ENCODE measurements at places on chromosomes 1 and 21.

DNA sequence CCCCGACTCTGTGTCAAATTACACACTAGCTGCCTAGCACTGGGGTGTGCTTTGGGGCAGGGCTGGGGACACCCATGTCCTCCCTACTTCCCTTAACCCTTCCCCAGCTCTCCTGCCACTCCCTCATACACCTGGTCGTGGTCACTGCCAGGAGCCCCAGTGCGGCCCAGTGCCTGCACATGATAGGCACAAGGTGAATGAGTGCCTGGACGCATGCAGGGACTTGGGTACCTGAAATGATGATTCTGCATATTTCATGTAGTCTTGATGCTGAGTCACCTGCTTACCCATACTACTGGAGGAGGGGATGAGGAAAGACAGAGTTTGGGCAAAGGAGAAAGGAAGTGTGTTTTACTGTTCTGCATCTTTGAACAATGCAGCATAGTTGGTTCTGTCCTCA lies 1.5 kb upstream of the VANGL2 start:
- DNase-seq: no peak

DNA sequence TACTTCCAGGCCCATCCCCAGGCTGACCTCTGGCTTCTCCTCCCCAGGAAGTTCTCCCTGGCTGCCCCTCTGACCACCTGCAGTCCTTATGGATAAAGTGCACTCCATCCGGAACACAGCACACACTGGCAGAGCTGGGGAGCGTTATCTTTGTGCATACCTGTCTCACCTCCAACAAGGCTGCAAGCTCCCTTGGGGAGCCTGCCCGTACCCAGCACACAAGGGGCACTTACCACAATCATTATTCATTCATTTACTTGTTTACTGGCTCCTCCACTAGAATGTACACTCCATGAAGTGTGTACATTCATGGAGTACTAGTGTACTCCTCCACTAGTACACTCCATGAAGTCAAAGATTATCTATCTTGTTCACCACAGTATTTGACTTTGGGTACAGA lies 30.3 kb downstream of the GLIS1 start:
- DNase-seq: no peak

- DNase-seq: no peak
Measured at GRCh38 chr1:162942916-162943559, 82.1 kb upstream of the CCDC190 start.

GRCh38 chr1:7743346-7743745 lies 27.8 kb upstream of the VAMP3 start:
- no peak for DNase-seq

DNA sequence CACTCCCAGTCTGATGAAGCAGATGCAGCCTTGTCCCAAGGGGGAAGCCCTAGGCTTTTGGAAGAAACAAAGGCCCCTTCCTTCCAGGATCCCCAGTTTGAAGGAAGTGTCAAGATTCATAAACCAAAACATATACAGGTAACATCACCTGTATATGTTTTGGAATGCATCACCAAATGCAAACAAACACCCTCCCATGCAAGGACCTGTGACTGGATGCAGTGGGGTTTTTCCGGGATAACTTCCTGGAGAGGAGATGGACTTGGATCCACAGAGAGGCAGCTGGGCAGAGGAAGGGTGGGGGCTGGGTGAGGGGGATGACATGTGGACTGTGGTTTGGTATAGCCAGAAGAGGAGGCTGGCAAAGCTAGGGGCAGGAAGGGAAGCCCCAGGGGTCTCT lies 1.5 kb upstream of the PLA2G2F start:
- no peak for DNase-seq

DNA sequence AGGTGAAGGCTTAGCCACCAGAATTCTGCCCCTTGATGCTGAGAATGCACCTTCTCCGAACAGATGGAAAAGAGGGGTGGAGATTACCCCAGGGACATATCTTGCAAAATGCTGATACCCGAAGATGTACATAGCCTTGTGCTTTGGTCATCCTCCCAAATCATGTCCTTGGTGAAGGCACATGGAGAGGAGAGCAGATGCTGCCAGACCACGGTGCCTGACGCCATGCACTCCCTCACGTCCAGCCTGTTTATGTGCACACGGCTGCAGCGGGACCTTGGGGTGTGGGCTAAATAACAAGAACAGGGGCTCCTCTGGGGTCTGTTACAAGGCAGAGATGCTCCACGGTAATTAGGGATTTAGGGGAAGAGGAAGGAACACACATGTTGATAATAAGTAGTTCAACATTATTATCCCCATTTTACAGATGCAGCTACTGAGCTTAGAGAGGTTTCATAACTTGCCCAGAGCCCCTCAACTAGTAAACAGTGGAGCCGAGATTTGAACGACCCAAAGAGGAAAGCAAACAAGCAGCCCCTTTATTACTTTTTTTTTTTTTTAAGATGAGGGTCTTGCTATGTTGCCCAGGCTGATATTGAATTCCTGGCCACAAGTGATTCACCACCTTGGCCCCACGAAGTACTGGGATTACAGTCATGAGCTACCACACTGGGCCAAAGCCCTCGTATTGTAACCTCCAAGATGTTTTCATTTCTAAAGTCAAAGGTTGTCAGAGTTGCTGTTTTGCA lies 12.9 kb downstream of the EPHX1 start:
- DNase-seq: no peak

DNA sequence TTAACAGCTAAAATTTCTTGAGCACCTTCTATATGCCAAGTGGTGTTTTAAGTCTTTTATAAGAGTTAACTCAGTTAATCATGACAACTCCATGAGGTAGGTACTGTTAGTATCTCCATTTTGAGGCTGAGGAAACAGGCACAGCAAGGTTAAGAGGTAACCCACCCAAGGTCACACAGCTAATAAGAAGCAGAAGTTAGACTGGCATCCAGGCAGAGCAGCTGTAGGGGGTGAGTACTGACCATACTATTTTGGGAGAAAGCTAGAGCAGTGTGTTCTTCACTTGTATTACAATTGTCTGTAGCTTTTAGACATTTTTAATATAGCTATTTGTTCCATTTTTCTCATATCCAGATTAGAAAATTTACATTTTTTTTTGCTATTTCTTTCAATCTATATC lies 4.8 kb downstream of the ATP6V1G3 start:
- no peak for DNase-seq

- no peak for DNase-seq
Measured at GRCh38 chr1:35857830-35858229, 25.2 kb upstream of the AGO1 start.

DNA sequence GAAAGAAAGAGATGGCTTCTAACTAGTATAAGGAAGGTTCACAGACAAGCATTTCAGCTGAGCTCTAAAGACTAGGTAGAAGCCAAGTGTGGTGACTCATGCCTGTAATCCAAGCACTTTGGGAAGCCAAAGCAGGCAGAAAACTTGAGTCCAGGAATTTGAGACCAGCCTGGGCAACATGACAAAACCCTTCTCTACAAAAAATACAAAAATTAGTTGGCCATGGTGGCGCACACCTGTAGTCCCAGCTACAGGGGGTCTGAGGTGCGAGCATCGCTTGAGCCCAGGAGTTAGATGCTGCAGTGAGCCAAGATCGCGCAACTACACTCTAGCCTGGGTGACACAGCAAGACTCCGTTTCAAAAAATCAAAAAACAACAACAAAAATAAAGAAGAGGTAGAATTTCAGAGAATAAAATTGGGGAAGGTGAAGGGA lies 27.8 kb downstream of the FBXO42 start:
- no peak for DNase-seq

DNA sequence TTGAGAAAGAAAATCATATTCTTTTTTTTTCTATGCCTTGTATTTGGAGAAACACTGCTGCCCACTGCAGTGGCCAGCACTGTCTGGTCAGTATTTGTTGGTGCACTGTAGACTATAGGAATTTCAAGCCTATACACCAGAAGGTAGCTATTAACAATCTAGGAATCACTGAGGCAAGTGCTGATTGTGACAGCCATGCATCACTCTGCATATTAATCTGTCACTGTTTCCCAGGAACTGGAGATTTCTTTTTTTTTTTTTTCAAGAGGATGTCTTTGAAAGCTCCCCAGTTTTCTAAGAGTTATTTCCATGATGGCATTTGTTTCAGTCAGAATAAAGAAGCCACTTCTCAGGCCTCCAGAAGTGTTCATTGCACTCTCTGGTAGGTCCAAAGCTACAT lies 737.8 kb upstream of the PTBP2 start:
- DNase-seq: no peak

DNA sequence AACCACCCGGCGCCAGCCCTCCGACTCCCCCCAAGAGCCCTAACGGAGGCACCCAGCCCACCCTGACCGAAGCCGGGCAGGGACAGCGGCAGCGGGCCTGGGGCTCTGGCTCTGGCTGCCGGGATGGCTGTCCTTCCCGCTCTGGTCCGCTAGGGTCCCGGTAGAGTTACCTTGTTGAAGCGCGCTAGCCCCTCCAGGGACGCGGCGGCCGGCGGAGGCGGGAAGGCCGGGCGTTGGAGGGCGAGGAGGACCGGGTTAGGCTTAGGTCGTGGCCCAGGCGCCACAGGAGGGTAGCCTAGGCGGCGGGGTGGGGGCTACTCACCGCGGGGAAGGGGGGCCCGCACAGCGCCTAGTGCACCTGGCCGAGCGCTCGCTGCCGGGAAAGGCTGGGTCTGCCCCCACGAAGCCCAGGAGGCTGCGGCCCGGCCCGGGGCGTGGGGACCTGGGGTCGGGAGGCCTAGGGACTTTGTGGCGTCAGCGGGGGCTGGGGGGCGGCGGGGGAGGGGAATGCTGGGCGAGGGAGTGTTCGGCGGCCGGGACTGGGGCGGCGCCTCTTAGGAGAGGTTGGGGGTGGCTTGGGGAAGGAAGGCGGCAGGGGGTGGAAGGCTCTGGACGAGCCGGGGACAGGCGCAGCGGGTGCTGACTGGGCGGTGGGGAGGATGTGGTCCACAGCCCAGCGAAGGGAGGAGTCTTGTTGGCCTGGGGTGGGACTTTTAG lies at the start of gene TRIM17:
Gene TRIM17 (minus strand): TSS at position 645 of the 717 bp plus-strand sequence. CDS start 1,789 bp downstream, outside the sequence.
- peak; percentile 30 for DNase-seq

DNA sequence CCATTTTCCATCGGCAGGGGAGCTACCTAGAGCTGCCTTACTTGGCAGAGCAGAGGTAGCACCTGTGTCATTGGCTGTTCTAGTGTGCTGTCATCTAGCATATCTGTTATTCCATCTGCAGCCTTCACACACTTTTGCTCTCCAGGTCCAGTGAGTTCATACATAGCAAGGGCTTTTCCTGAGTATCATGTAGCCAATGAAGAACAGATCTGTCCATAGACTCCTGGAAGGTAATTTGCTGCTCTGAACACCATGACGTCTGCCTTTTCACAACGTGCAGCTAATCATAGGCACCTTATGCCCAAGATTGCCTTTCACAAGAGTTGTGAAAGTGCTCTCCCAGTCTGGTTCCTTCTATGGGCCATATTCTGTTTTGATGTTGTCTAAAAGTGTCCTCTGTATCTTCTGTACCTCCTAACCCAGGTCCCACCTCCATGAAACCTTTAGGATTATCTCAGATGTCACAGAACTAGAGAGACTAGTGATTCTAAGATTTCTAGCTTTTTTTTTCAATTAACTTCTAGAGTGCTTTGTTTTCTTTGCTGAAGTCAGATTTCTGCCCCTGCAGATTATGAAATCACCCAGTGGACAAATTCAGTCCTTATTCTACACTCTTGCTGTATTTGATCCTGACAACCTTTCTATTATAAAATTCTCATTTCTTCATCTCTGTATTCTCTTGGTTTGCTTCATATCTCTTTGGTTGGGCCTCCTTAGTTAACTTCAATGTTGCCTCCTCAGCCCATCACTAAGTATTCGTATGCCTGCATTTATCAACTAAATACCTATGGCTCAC lies 134.8 kb downstream of the PBX1 start:
- DNase-seq: no peak

DNA sequence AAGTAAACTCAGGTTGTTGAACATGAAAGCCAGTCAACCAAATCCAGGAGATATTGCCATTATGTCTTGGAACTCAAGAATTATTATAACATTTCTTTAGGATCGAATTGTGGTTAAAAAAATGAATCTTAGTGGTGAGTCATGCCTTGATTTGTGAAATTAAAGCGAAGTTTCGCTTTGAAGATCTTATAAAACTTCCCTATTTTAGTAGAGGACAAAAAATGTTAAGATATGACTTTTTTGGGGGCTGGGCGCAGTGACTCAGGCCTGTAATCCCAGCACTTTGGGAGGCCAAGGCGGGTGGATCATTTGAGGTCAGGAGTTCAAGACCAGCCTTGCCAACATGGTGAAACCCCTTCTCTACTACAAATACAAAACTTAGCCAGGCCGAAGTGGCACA lies 39.5 kb upstream of the PTBP2 start:
- DNase-seq: no peak

DNA sequence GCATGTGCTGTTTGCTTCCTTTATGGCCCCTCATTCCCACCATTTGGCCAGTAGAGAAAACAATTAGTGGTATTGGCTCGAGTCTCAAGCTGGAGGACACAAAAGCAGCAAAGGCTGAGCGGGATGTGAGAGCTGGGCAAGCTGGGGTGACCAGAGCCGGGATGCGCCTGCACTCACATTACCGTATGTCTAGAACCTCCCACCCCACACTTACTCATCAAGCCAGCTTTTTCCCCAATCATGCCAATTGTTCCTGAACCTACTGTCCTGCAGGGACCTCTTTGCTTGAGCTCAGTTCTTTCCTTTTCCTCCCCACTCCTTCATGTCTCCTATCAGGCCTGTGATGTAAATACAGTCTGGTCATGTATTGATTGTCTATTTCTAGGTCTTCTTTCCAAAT lies 45.9 kb downstream of the KIRREL1 start:
- DNase-seq: no peak

DNA sequence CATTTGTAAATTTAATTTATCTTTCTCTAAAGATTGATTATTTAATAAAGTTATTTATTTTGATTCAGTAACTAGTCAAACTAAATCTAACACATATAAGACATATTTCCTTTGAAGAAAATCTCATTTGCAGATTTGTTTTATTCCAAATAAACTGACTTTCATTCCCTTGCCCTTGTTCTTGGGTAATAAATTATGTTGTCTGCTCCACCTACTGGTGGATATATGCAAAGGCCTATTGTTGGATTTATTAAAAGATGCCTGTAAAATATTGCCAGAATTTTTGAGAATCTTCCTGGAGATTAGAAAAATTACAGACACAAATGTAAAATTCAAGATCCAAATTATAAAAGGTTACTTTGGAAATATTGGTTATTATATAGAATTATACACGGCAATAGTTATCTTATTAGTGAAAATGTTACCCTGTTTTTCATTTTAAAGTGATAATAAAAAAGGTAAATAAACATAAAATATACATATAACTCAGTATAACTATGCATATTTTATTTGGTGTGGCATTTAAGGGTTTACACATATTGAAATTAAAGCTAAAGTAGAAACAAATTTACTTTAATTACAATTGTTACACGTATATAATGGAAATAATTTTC lies 116.1 kb downstream of the SPATA17 start:
- no peak for DNase-seq

DNA sequence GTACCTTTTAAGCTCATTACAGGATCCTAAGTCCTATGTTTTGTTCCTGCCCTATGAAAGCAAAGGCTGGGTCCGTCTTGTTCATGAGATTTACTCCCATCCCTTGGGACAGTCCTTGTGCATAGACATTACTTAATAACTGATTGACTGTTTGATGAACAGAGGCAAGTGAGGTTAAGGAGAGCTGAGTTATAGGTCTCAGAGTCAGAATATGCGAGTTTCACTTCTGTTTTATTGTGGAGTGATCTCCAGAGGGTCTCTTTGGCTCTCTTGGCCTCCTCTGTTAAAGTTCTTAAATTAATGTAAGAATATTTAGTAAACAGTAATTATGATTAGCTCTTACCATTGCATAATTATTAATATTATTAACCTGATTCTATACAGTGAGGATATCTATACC lies 52.6 kb downstream of the BRINP2 start:
- DNase-seq: no peak

GRCh38 chr21:38291874-38292273 lies 35.1 kb downstream of the KCNJ15 start:
- no peak for DNase-seq

- no peak for DNase-seq
Measured at GRCh38 chr1:231424950-231425805, 3.1 kb upstream of the EGLN1 start.
